ENCODE measurements at places on chromosomes 3 and 15.
A peak's percentile ranks its signal among the peaks of the same experiment; 100 is the strongest.

DNA sequence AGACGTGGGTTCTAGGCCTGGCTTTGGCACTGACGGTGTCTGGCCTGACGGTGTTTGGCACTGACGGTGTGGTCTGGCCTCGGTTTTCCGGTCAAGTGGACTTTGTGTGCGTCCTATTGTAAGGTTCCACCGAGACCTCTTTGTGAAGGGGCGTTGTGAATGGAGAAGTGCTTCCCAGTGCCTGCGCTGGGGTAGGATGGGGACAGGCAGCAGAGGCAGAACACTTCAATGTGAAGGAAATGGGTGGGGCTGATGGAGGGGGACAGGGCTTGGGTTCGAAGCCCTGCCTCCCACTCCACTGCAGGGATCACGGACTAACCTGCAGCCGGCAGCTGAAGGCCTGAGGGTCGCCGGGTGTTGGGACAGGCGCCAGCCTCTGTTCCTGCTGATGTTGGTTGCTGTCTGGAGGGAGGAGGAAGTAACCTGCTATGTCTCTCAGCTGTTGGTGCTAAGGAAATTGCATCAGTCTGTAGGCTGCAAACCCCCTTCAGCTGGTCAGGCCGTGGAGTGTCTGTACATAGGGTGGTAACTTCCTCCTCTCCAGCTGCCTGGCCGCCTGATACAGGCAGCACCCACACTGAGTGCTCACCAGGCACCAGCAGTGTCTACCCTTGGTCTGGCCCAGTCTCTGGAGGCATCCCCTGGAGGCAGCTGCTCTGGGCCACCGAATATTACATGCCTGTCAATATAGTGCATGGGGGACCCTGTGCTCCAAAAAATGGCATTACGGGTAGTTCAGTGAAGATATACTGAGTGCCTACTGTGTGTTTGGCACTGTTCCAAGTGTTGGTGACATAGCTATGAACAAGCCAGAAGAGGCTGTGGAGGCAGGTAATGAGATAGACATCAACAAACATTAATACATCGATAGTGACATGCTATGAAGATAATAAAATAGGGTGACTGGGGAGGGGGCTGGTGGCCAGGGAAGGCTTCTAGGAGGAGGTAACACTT lies 1.1 kb downstream of the TM6SF1 start:
- DNase-seq = peak; percentile 15

DNA sequence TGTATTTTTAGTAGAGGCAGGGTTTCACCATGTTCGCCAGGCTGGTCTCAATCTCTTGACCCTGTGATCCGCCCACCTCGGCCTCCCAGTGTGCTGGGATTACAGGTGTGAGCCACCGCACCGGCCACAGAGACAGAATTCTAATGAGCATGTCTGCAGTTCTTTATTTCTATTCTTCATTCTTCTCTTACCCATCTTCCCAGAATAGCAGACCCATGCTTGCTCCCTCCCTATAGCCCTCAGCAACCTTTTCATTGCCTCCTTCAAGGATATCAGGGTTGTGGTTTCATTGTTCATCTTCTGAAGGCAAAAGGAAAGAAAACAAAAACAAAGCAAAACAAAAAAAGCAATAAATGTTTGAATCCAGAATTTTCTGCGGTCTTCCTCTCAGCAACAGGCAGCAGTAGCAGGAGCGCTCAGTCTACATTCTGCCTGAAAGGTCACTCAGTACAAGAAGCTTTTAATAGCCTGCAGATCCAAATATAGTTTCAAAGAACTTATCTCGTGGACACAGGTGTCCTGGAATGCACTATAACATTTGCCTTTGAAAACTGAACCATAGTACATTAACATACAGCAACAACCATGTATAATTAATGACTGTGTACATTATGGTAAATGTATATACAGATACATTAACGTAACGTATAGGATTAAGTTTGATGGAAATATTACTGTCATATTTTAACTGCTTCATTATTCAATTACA lies at the start of gene SMCO1:
TSS of gene SMCO1 (minus strand) at position 434 of the 709 bp plus-strand sequence. CDS start at position 297, 137 bp downstream.
- DNase-seq = no peak

DNA sequence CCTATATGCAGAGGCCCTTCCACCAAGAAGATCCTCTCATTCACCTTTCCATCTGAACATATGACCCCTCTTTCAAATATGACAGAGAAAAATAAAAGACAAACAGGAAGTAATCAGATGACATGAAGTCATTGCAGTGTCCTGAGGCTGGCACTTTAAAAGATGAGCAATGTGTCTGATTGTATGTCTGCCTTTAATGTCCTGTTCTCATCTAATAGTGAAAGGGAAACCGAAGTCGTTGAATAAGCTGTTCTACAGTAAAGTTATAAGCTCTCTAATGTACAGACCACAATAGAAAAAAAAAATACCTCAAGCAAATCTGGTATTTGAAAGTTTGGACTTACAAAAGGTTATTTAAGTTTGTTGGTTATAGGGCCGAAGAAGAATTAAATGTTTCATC lies 243.0 kb downstream of the CLSTN2 start:
- no peak for DNase-seq

GRCh38 chr3:152620395-152620794 lies 214.5 kb upstream of the P2RY1 start:
- DNase-seq = no peak

GRCh38 chr3:54861248-54862067 lies 66.4 kb downstream of the LRTM1 start:
- no peak for DNase-seq

- DNase-seq = no peak
Observed at GRCh38 chr3:51622868-51623267, 48.2 kb upstream of the TEX264 start.

GRCh38 chr3:100613721-100614390 lies 4.5 kb downstream of the ADGRG7 start:
- no peak for DNase-seq

GRCh38 chr15:63044645-63045464 lies 2.3 kb downstream of the TPM1 start:
- DNase-seq = peak; percentile 50

DNA sequence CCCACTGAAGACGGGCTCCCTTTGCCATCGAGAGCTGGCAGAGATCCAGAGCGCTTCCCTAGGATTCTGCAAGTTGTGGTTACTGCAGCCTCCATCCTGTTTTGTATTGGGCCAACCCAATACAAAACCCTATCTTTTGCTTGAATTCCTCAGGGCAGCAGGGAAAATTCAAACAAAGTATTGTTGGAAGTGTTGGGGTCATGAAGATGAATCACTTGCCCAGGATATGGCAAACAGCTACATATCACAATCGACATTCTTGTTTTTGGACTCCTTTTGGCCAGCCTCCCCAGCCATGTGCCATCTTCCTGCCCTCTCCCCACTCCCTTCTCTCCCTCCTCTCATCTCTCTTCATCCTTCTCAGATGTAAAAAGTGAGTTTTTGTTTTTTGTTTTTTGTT lies 100.0 kb upstream of the TRIM42 start:
- no peak for DNase-seq

- DNase-seq = peak; percentile 51
Observed at GRCh38 chr15:66735909-66736305, 33.9 kb downstream of the SMAD6 start.

- no peak for DNase-seq
Observed at GRCh38 chr15:80010131-80010673, 39.2 kb upstream of the BCL2A1 start.

- DNase-seq = no peak
Observed at GRCh38 chr3:107718547-107718946, 195.8 kb downstream of the BBX start.

DNA sequence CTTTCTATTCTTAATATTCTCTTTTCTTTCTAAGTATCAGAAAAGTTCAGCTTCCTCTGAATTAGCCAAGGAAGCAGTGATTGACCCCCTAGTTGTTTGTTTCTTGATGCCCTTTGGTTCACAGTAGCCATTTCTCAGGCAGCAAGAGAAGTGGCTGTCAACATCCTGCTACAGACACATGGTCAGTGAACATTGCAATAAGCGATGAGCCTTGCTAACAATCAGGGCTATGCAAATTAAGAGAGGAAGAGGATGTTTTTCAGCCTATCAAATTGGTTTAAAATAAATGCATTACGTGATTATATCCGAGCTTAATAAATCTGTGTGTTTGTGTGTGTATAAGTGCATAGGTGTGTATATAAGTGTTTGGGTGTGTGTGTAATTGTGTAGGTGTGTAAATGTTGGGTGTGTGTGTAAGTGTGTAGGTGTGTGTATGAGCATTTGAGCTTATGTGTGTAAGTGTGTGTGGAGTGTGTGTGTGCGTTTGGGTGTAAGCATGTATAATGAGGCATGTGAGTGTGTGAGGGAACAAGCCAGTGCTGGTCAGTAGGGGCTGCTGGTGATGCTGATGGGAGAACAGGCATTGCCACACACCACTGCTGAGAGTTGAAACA lies 78.1 kb upstream of the XCR1 start:
- DNase-seq = no peak

GRCh38 chr15:54979964-54980363 lies 216.8 kb downstream of the RSL24D1 start:
- no peak for DNase-seq

DNA sequence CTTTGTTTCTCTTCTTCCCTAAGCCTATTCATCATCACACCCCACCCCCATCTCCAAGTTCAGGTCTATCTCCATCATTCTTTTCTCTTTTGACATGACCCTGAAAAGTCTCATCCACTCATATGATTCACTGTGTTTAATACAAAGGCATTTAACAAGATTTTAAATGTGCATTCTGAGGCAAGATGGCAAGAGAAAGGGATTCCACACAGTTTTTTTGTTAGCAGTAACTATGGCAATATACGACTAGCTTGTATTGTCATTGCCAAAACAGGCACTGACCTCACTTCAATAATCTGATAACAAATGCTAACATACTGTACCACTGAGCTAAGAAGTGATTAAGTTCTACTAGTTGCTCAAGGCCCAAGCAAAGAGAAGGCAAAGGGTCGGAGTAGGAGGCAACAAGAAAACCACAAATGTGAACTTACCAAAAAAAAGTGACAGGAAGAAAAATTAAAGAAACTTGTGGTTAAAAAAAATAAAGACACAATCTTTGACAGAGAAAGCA lies 53.2 kb downstream of the FBN1 start:
- DNase-seq = no peak

DNA sequence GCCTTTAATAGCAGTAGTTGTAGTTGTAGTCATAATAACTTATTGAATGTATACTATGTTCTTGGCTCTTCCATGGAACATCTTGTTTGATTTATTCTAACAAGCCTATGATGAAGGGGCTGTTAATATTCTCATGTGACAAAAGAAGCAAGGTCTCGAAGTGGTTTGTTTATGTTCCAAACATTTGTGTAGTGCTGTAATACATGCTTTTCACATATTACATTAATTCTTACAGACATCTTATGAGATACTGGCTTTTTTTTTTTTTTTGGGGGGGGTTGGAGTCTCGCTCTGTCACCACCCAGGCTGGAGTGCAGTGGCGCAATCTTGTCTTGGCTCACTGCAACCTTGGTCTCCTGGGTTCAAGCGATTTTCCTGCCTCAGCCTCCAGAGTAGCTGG lies 252.3 kb downstream of the PTPRG start:
- no peak for DNase-seq

GRCh38 chr3:169787120-169787519 lies 13.9 kb downstream of the MYNN start:
- DNase-seq = no peak

DNA sequence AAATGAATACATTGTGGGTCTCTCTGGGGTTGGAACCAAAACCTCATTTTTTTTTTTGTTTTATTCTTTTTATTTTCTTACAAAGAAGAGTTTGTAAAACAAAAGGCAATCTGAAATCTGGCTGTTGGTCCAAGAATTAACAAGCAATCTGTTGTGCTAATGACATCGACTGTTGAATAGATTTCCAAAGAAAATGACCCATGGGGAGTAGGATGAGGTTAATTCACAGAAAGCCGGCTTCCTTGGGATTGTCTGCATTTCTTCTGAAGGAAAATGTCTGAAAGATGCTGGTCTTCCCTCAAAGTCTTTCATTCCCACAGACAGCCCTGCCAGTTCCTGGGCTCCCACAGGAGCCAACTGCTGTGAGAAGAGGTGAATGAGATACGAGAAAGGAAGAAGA lies 92.9 kb downstream of the LRRC3B start:
- no peak for DNase-seq

GRCh38 chr3:14461748-14462324 lies 59.4 kb downstream of the SLC6A6 start:
- no peak for DNase-seq

DNA sequence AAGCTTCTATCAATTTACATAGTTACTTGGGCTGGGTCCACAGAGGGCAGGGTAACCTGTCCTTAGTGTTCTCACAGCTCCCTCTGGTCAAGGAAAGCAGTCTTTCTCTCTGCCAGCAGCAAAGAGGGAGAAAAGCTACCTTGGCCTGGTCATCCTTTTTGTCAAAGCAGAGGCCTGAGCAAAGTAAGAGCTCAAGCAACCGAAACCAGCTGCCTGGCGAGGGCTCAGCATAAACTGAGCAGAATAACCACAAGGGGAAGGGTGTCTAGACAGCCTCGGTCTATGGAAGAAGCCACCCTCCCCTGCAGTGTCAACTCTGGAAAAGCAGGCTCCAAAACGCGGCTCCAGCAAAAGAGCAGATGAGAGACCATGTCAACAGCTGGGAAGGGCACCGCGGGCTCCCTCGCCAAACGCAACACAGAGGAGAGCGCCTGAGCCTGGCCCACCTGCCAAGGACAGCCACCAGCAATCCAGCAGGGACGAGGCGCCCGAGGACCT lies 17.4 kb downstream of the LRIG1 start:
- no peak for DNase-seq

- DNase-seq = no peak
Observed at GRCh38 chr3:46168583-46169345, 39.3 kb downstream of the CCR1 start.

GRCh38 chr15:40958146-40958545 lies 4.9 kb downstream of the CHAC1 start:
- DNase-seq = no peak

GRCh38 chr3:63611382-63611781 lies 41.1 kb upstream of the SNTN start:
- no peak for DNase-seq

DNA sequence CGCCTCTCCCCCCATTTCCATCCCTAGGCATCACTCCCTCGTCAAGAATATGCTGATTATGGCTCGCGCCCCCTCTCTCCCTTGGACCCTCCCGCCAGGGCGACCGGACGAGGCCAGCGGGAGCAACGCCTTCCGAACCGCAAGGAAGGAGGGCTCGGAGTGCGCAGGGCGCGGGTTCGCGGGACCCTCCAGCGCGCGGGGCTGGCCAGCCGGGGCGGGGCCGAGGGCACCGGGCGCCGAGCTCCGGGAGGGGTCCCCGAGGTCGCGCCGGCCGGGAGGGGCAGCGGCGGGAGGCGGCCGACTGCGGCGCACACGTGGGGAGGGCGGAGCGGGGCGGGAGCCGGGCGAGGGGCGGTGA lies 483 bp downstream of the EHD4 start:
- peak; percentile 33 for DNase-seq

DNA sequence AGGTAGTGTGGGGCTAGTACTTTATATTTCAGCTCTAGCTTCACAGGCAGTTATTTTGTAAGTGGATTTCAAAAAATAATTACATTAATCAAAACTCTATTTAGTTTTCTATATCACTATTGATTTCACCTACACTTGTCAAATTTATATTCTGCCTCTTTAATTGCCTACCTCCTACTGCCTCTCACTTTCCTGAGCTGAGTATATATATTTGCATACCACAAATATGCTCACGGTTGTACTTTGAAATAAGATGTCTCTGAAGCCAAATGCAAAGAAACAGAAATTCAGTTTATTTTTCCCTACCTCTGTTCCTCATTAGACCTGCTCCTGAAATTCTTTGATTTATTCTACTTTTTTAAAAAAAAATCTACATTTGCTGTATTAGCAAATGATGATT lies 309.3 kb upstream of the TGFBR2 start:
- DNase-seq = no peak

- DNase-seq = no peak
Observed at GRCh38 chr3:48142316-48142870, 45.8 kb downstream of the CDC25A start.

GRCh38 chr3:51967384-51968169 lies at the start of gene PCBP4:
PCBP4 (minus strand) TSS chr3:51967454; CDS start chr3:51961240, 6,214 bp downstream.
- peak; percentile 76 for DNase-seq

Data from uterus (tissue), 4 donors.